ENCODE measurements at places on chromosomes 12 and 14.

GRCh38 chr12:52832985-52833905 is 866 bp downstream of the KRT79 start:
- peaks cover 1% of the 10 kb centered on the region for H3K4me1 ChIP-seq
- peaks cover 23% of the 10 kb centered on the region for H3K27me3 ChIP-seq
- no peak overlapping the region for H3K27ac ChIP-seq
- H3K36me3 ChIP-seq, result no peaks in the 10 kb centered on the region
- no peak overlapping the region for H3K4me3 ChIP-seq
- no peak for DNase-seq

DNA sequence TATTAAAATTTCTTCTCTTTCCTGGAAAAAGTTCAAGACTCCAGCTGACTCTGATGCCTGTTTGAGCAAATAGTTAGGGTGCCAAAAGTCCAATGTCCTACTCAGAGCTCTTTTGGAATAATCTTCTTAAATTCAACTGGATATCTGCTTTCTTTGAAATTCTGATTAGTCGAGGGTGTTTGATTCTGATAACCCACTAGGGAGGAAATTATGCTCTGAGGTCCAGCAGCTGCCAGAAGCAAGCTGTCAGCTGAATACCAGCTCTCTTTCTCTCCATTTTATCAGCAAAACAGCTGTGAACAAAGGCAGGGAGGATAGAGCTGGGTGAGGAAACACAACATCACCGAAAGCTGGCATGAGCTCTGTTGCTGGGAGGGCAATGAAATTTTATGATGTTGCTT is 141.5 kb downstream of the CAND1 start:
- H3K4me3 ChIP-seq, result no peak overlapping the region
- no peaks in the 10 kb centered on the region for H3K27me3 ChIP-seq
- H3K36me3 ChIP-seq, result peaks cover 3% of the 10 kb centered on the region
- DNase-seq, result no peak
- H3K27ac ChIP-seq, result no peak overlapping the region

DNA sequence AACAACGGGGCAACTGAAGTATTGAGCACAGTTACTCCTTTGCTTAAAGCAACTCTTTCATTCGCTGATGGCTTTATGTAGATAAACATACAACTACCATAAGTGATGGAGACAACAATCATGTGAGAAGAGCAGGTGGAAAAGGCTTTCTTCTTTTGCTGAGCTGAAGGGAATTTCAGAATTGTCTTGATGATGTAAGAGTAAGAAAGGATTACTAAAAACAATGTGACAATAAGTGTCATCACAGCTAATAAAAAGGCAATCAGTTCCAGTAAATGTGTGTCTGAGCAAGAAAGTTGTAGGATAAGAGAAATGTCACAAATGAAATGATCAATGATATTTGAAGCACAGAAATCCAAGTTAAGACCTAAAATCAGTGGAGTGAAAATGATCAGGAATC is 647 bp downstream of the OR6C70 start:
- no peak overlapping the region for H3K27ac ChIP-seq
- H3K4me1 ChIP-seq, result no peaks in the 10 kb centered on the region
- no peak overlapping the region for H3K4me3 ChIP-seq
- no peak for DNase-seq
- no peaks in the 10 kb centered on the region for H3K27me3 ChIP-seq
- H3K36me3 ChIP-seq, result no peaks in the 10 kb centered on the region

- DNase-seq, result peak; percentile 62
- peak overlapping the region; percentile 69 for H3K4me3 ChIP-seq
- H3K27ac ChIP-seq, result peak overlapping the region; percentile 5
- H3K27me3 ChIP-seq, result peaks cover 48% of the 10 kb centered on the region
Measured at GRCh38 chr12:8018666-8019581, 13.6 kb upstream of the FOXJ2 start.

DNA sequence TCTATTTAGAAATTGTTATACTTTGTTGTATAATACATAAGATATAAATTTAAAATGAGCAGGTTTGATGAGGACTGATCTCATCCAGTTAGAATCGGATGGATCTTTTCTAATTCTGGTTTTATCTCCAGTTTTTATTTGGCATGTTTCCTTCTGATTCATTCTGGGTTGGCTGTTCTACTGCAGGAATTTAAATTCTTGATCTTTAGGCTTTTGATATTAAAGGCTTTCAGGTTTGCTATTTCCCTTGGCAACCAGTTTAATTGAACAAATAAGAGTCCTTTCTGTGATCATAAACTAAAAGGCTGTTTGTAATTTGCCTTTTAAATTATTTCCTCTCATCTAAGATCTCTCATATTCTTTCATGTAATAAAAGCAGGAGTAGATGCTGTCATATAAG is 83.4 kb downstream of the PDE6H start:
- H3K36me3 ChIP-seq, result no peaks in the 10 kb centered on the region
- peaks cover 3% of the 10 kb centered on the region for H3K4me1 ChIP-seq
- H3K27ac ChIP-seq, result no peak overlapping the region
- no peak overlapping the region for H3K4me3 ChIP-seq
- H3K27me3 ChIP-seq, result peaks cover 6% of the 10 kb centered on the region

GRCh38 chr12:14656846-14657245 is 39.6 kb downstream of the GUCY2C start:
- H3K27me3 ChIP-seq, result no peaks in the 10 kb centered on the region
- H3K36me3 ChIP-seq, result no peaks in the 10 kb centered on the region
- no peak overlapping the region for H3K27ac ChIP-seq
- no peak overlapping the region for H3K4me3 ChIP-seq
- DNase-seq, result no peak
